OCI-M1 (cell line): ENCODE measurements at places on chromosomes 1 and 21.

GRCh38 chr1:241611063-241611462 is 29.1 kb downstream of the CHML start:
- peak; percentile 95 for DNase-seq

DNA sequence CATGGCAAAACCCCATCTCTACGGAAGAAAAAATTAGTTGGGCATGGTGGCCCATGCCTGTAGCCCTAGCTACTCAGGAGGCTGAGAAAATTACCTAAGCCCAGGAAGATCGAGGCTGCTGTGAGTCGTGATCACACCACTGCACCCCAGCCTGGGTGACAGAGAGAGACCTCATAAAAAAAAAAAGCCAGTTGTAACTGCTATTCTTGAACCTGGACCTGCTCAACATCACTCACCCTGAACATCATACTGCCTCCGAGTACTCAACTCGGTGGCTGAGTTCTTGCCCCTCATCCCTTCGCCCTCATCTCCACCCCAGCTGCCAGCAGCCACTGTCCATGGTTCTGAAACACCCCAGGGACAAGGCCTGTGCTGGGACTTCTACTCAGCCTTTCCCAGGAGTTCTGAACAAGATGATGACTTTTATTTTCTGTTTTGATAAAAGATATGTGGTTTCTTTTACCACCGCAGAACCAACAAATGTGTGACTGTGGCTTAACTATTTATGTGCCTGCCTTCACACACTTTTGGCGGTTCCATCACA is 5.4 kb upstream of the DISP3 start:
- DNase-seq, result peak; percentile 62

DNA sequence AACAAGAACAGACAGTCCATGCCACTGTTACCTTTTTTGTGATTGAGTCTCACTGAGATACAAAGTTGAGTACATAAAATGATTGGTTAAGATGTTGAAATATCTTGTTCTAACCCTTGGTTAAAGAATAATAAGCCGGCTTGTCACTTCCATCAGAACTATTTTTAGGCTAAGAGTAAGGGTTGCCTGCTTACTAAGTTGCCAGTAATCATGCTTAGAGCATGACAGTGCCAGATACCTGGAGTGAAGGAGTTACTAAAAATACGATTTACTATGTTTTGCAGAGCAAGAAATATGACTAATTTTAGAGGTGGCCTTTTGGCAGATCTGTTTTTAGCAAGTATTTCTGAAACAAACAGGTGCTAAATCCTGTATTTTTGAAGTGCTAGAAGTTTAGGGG is 6.0 kb downstream of the HUNK start:
- DNase-seq, result no peak

GRCh38 chr1:22141554-22142314 is 1.2 kb downstream of the WNT4 start:
- no peak for DNase-seq

DNA sequence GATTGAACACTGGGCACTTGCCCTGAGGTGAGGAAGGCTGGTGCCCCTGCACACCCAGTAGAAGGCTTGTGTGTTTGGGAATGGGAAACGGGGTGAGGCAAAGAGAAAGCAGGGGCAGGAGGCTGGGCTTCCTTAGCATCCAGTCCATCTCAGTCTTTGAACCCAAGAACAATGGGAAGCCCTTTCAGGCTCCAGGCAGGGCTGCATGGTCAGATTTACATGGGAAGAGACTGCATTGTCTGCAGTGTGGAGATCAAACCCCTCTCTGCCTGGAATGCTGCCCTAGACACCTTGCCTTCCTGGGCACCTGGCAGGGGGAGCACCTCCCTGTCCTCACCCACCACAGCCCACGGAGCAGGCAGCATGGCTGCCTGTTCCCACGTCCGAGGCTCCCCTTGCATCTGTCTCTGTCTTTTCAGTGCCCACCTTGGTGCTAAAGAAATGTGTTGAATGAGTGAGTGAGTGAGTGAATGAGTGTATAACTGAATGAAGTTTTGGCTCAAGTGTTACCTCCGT is 268.5 kb downstream of the GRIK3 start:
- DNase-seq, result no peak

DNA sequence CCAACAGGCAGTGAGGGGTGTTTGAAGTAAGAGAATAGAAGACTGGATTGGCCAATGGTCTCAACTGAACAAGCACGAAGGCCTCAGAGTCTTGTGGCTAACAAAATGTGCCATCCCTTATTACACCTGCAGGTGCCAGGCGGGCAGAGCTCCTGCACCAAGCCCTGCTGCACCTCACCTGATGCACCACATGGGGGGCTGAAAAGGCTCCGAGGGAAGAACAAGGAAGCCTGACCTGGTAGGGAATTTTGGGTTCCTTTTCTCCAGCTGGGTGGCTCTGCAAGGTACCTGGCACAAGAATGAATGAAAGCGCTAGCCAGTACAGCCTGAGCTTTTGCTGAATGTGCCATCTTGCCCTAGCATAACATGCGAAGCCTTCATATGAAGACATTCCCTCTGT is 9.7 kb downstream of the HSD3B1 start:
- no peak for DNase-seq

- no peak for DNase-seq
Observed at GRCh38 chr1:202288177-202288576, 53.6 kb downstream of the UBE2T start.

DNA sequence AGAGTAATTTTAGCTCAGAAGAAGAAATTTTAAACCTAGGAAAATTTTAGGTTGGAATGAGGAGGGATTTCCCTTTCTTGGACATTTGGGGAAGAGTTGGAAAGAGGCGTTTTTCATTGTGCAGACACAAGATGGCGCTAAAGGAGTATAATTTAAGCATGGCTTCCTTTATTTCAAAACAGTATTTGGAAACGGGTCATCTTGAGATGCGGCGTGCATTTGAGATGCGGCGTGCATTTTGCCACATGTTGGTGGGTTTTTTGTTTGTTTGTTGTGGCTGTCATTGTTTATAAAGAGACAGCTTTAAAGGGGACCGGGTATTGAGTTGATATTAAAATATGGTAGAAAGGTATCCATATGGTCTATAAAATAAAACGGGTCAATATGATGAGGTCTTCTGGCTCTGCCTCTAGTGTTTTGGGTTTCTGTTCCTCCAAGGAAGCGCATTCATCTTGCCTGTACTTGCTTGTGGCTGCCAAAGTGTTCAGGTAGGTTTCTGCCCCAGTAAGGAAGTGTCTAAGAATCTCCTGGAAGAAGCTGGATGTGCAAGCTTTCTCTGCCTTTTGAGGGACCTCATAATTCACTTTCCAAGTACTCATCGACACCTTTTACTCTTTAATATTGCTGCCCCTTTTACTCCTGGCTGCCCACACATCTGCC is 210.3 kb downstream of the SLC35F3 start:
- DNase-seq, result peak; percentile 76

- no peak for DNase-seq
Observed at GRCh38 chr1:114076308-114076707, 77.4 kb downstream of the SYT6 start.

DNA sequence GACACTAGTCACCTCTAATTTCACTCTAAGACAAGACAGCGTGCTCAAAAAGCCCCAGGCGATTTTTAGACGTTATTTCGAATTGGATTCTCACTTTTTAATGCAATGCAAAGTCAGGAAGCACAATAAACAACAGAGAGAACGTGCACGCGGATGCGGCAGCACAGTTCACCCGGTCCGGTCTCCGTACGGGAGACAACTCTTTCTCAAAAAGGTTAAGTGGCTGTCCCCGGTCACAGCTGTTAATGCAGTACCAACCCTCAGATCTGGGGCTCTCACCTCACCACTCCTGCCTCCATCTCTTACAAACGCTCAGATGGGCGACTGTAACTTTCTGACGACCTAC is 1.2 kb downstream of the HP1BP3 start:
- DNase-seq, result peak; percentile 62

- DNase-seq, result no peak
Observed at GRCh38 chr1:115725600-115725999, 42.9 kb downstream of the CASQ2 start.

DNA sequence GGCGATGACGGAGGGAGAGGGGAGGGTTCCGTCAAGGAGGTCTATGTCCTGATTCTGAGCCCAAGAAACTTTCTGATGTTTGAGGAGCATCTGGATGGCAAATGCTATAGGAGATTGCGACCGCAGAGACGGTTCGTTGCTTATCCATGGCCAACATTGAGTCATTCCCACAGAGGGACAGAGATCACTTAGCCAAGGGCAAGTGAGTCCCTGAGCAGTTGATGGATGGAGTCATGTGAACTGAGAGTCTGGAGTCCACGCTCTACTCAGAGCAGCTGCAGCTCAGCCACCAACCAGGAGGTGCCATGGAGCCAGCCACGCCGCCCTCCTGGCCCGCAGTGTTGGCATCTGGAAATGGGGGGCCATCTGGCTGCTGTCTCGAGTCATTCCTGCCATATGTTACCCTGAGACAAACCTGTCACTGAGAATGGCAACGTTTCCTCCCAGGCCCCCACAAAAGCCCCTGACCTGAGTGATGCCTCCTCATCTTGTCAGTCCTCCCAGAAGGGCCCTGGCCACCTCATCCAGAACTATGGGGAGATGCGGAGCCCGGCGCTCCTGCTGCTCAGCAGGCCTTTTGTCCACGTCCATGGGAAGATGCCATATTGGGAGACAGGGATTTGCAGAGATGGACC is 58.6 kb downstream of the ATP5PO start:
- no peak for DNase-seq

- DNase-seq, result no peak
Observed at GRCh38 chr21:42331660-42332059, 16.5 kb upstream of the TFF3 start.
